ENCODE measurements at places on chromosomes 2 and 18.
A peak's percentile ranks its signal among the peaks of the same experiment; 100 is the strongest.

GRCh38 chr18:12362473-12363174 is 14.4 kb downstream of the AFG3L2 start:
- no peak for DNase-seq

GRCh38 chr18:9055185-9055584 is 47.3 kb upstream of the NDUFV2 start:
- no peak for DNase-seq

DNA sequence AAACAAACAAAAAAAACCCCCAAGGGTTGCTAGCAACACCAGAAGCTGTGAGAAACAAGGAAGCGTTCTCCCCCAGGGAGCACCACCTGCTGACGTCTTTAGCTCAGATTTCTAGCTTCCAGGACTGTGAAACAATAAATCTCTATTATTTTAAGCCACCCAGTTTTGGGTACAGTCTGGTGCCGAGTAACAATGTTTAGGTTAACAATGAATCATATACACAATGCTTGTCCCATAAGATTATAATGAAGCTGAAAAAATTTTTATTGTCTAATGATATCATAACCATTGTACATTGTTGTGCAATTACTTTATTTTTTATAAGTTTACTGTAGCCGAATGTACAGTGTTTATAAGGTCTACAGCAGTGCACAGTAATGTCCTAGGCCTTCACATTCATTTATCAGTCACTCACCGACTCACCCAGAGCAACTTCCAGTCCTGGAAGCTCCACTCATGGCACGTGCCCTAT is 72.1 kb upstream of the CAB39 start:
- DNase-seq: no peak

- DNase-seq: no peak
Observed at GRCh38 chr2:183229386-183229785, 105.1 kb downstream of the NUP35 start.

DNA sequence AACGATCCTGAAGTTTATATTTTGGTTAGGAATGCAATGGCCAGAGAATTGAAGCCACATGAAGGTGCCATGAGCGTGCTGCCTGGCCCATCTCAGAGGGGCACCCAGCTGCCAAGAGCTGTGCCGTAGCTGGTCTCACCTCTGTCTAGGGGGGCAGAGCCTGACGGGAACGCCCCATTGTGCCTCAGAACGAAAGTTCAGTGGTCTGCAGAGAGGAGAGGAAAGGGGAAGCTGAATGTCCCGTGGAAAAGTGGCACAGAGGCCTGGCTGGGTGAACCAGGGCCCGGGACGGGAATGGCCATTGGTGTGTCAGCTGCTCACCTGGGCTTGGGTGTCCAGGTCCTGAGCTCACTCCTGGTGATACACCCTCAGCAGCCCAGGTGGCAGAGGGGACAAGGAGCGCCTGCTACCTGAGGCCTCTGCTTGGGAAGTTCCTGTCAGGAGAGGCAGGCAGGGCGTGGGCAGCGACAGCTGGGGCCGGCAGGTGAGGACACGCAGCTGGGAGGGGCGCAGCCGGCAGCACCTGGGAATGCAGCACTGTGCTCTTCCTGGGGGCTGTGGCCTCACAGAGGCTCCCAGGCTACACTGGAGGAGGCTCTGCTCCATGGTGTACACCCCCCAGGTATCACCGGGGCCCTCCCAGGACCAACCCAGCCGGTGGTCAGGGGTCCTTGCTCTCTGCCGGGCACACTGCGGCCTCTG is 67.3 kb downstream of the PARD6G start:
- no peak for DNase-seq

DNA sequence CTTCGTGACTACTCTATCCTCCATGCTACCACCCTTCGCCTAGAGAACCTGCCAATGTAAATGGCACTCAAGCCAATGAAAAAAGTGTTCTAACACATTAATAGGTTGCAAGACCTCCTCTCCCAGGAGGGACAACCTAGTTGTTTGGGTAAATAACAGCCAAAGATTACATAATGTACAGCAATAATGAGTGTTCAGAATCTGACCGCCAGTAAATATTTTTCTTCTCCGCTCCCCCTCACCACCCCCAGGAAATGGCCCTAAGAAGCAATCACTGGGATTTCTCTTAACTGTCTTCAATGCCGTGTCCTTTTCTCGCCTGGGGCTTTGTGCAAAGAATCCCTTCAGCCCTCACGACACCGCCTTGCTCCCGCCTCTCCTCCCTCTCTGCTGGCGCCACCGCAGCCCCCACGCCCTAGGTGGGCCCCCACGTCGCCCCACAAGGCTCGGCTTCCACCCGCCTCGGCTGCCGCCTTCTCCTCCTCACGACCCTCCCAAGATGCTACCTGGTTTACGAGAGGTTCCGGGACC is 458 bp downstream of the HYCC2 start:
- DNase-seq: peak; percentile 10

DNA sequence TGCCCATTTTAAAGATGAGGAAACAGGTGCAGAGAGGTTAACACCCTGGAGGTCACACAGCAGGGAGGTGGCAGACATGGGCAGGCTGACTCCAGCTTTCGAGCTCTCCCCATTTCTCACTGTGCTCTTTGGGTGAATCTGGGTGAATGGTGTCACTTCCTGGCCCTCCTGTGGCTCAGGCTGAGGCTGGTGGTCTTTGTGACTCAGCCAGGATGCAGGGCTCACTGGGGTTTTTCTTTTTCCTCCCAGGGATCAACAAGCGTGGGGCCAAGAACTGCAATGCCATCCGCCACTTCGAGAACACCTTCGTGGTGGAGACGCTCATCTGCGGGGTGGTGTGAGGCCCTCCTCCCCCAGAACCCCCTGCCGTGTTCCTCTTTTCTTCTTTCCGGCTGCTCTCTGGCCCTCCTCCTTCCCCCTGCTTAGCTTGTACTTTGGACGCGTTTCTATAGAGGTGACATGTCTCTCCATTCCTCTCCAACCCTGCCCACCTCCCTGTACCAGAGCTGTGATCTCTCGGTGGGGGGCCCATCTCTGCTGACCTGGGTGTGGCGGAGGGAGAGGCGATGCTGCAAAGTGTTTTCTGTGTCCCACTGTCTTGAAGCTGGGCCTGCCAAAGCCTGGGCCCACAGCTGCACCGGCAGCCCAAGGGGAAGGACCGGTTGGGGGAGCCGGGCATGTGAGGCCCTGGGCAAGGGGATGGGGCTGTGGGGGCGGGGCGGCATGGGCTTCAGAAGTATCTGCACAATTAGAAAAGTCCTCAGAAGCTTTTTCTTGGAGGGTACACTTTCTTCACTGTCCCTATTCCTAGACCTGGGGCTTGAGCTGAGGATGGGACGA is 13.2 kb downstream of the ITM2C start:
- DNase-seq: no peak

GRCh38 chr18:58529714-58530354 is 99.1 kb downstream of the ALPK2 start:
- DNase-seq: peak; percentile 43

GRCh38 chr2:101827246-101827645 is 129.7 kb downstream of the MAP4K4 start:
- DNase-seq: no peak

DNA sequence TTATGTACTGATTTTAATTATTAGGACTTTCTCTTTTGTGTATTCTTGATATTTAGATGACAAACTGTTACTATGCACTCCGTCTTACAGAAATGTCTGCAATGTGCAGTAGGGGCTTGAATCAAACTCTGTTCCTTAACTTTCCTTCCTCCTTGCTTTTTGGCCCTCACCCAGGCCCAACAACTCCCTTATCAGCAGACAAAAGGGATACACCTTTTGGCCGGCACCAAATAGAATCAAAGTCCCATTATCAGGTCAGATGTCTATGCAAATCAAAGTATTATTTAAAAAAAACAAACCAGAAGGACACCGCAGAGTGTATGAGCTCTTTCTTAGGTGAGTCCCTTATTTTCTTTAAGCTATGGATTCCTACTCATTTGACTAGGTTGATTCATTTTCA is 116.3 kb upstream of the SERPINE2 start:
- no peak for DNase-seq

DNA sequence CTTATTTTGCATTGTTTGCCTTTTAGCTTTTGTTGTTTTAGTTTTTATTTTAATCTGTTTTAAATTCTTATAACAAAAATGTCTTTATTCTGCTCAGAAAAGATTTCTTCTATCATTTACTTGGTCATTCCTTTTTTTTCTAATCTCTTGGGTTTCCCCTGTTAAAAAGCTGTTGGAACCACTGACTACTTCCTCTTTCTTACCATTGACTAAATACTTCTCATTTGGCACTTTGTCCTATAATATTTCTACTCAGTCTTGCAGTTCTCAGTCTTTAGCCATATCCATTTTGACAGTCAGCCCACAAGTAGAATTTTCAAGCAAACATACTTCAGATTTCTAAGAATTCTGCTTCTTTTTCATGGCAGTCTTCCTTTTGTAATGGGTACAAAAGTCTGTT is 567.2 kb downstream of the SATB2 start:
- no peak for DNase-seq

- peak; percentile 15 for DNase-seq
Observed at GRCh38 chr2:70978341-70979179, at the start of gene ANKRD53. TSS of gene ANKRD53 (plus strand) at chr2:70978630. CDS start at chr2:70978646, 16 bp downstream.

- DNase-seq: no peak
Observed at GRCh38 chr2:234958311-234958710, 6.5 kb downstream of the SH3BP4 start.

DNA sequence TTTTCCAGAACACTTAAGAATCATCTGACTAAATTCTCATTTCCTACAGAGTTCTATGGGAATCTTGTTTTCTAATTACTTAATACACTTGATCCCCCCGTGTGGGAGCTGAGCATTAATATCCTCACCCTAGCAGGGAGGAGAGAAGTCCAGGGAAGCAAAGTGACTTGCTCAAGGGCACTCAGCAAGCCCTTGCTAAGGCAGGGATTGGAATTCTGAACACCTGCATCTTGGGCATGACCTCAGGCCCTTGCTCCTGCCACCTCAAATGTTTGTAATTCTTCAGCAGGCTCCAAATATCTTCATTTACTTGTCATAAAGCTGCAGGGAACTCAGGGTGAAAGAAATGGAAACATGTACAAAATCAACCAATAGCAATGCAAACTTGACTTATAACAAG is 162.4 kb downstream of the GPD2 start:
- DNase-seq: no peak

GRCh38 chr2:159156834-159157233 is 129.7 kb downstream of the WDSUB1 start:
- DNase-seq: no peak

DNA sequence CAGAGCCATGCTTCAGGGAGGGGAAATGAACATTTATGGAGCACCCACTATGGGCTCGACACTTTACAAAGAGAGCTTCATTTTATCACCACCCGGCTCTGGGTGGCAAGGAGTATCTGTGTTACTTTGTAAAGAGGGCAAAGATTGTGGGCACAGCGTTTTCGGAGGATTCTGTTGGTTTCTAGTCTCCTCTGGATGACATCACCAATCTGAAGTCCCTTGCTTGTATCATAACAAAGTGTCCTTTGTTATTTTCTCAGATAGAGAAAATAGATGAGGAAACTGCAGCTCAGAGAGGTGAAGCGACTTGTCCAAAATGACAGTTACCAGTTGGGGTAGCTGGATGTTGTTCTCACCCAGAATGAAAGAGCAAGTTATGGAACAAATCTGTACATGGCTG is 162.8 kb downstream of the GLI2 start:
- DNase-seq: no peak

DNA sequence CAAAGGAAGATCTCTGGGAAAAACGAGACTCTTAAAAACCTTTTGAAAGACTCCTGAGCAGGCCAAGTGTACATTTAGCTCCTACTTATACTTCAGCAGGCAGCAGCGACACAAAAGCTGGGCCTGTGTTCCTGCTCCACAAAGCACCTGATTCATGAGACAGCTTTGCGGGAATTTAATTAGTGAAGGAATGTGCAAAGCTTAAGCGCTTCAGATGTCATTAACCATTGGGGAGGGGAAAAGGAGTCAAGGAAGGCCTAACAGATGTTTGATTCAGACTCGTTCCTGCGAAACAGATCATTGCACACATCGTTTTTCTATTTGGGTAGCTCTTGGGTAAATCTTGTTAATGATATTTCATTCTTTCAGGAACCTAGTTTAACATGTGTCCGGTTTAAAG is 125.9 kb downstream of the MAIP1 start:
- DNase-seq: no peak

GRCh38 chr2:236587861-236588815 is 18.5 kb downstream of the ACKR3 start:
- no peak for DNase-seq

DNA sequence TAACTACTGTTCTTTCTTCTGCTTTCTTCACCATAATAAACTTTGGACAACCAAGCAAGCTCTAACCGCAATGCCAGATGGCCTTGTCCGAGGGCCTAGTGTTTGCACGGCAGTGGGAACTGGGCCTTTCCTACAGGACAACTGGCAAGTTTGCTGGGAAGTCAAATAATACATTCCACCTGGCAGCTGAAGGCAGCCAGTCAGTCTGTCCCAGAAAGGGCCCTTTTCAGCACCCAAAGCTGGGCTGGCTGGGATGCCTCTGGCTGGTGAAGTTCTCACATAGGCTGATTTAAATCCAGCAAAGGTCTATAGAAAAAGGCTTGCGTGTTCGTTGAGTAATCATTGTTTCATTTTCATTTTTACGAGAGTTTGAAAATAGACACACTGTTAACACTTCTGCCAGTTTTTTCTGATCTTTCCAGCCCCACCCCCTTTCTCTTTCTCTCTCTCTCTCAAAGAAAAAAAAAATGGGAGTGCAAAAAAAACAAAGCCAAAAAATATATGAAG is 110.0 kb upstream of the EPAS1 start:
- DNase-seq: no peak

GRCh38 chr2:54969940-54970338 is 80.3 kb downstream of the RTN4 start:
- DNase-seq: no peak

DNA sequence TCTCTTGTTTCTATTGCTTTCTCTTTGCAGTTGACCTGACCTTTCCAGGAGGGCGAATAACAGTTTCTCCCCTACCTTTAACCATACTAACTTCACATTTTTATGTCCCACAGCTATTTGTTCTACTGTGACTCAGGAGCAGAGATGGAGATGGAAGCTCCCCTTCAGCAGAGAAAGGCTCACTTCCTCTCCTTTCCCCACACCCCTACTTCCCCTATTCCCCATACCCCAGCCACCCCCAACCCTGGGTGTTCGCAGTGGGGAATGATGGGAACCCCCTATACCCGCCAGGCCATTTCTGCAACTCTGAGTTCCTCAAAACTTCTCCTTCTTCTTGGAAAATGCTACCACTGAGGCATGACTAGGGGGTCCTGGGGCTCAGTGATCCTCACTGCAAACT is 285.4 kb upstream of the MGAT5 start:
- no peak for DNase-seq

DNA sequence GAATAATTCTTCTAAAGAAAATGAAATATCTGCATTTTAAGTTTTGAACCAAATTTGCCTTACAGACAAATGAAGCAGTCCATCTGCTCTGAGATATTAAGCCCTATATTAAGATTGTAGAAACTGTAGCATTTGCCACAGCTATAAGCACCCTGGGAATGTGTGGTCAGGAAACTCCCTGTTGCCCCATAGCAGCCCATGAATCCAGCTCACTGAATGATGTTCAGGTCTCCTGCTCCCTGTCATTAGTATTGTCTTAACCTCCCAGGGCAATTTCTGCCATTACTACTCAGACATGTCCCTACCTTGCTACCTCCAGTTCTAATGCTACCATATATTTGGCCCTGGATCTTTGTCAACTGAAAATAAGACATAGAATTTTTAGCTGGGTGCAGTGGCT is 41.1 kb downstream of the CDK15 start:
- DNase-seq: no peak

Measured in NCI-H1105 (cell line).